ENCODE measurements at places on chromosomes 11 and 22.

- no peak for DNase-seq
Measured at GRCh38 chr11:57160665-57161064, 21.1 kb upstream of the LRRC55 start.

GRCh38 chr11:126638648-126639047, 283.2 kb downstream of the ST3GAL4 start:
- DNase-seq, result no peak

DNA sequence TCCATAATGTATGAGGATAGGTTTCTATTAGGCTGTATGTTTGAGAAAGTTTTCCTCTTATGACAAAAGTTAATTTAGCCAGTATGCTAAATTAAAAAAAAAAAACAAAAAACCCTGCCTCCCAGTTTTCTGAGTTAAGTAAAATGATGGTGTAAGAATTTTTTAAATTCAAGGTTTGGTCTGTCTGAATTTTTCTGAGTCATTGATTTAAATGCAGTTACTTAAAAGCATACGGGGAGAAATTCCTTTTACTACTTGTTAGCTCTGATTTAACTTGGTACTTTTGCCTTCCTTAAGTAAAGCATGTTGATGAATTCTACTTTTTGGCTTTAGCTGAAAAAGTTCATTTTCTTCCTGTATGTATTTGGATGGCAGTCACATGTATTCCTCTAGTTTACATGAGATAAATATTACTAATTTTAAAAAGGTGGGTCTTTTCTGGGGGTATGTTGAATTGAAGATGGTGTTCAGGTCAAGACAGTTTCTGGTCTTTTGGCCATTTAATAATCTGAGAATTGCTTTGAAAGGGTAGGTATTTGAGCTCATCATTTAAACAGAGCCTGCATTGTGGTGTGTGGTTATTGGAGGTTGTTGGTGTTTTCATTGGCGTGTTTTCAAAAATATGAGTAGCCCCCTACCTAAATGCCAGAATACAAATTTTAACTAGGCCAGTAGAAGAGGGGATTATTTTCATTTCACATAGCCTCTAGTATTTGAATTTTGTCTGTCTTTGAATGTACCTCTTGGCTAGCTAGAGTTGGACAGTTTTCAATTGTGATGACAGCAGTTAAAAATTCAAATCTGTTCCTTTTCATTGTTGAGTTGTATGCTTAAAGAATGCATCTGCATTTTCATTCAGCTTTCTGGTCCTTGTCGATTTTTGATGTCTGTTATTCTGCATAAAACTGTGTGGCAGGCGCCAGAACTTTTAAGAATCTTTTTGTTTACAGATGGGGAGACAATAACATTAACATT, 64.7 kb downstream of the MTMR3 start:
- no peak for DNase-seq

DNA sequence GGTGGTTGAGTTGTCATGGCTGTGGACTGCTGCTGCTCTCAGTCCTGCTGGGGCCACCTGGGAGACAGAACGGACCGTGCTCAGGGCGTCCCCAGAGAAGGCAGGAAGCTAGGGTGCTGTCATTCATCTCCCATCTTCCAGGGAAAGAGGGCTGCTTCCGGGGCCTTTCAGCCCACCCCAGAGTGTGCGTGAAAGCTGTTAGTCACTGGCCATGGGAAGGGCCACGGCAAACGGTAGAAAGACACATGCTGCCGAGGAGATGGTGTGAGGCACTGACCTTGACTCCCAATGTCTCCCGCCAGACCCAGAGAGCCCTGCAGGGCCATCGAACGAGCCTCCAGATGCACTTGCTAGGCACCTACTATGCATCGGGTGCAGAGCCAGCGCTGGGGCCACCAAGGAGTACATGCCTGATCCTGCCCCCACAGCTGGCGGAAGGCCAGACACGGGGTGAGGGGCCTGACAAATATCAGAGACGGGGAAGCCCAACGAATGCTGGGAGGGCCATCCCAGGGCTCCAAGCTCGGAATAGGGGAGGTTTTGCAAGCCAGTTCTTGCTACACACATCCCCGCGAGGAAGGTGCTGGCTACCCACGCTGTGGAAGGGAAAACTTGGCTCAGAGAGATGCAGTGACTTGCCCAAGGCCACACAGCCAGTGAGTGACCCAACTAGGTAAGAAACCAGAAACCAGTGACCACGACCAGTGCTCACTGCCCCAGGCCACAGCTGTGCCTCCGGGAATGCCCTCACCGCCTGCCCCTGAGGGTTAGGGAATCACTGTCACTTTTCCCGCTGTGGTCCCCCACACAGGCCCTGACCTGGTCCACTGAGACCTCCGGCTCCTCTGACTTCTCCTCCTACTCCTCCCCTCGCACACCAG, 10.1 kb downstream of the RAC2 start:
- DNase-seq, result no peak

GRCh38 chr11:119795231-119795630, 66.2 kb upstream of the NECTIN1 start:
- DNase-seq, result peak; percentile 59

- DNase-seq, result no peak
Measured at GRCh38 chr11:73152861-73153483, 10.9 kb upstream of the FCHSD2 start.

- DNase-seq, result no peak
Measured at GRCh38 chr22:45692549-45692948, 20.9 kb downstream of the ATXN10 start.

DNA sequence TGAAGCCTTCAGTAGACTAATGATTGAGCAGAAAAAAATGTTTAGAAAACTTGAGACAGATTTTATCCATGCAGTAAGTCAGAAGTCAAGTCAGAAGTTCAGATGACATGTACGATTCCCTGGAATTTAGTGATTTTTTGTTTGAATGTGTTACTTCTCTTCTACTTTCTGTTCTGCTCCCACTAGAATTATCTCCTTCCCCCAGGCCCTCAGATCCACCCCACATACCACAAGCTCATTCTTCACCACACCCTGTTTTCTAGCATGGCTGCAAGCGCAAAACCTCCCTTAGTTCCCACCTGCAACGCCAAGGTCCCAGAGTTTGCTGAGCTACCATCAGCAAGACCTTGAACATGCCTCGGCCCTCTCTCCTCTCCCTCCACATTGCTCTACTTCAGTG, 64.1 kb downstream of the KCNJ1 start:
- DNase-seq, result no peak

- DNase-seq, result no peak
Measured at GRCh38 chr11:17721242-17721999, 2.0 kb downstream of the MYOD1 start.

DNA sequence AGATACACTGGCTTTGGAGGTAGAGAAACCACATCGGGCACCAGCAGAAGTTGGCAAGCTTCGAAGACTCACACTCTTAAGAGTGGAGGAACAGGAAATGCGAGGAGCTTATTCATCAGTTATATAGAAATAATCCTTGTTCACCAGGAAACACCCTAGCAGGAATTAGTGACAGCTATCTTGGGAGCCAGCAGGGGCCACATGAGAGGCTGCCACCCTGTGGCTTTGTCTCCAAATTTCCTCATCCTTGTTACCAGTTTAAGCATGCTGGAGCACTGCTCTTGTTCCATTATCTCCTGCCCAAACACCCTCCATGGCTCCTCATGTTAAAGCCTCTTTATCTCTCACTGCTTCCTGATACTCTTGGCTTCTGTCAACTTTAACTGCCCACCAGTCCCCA, 131.0 kb downstream of the PLEKHA7 start:
- DNase-seq, result no peak

GRCh38 chr11:108926841-108927577, 262.1 kb downstream of the DDX10 start:
- no peak for DNase-seq

GRCh38 chr11:67538306-67538705, 15.1 kb upstream of the CABP2 start:
- DNase-seq, result no peak

- DNase-seq, result no peak
Measured at GRCh38 chr11:85682330-85683305, 3.4 kb downstream of the CCDC89 start.

DNA sequence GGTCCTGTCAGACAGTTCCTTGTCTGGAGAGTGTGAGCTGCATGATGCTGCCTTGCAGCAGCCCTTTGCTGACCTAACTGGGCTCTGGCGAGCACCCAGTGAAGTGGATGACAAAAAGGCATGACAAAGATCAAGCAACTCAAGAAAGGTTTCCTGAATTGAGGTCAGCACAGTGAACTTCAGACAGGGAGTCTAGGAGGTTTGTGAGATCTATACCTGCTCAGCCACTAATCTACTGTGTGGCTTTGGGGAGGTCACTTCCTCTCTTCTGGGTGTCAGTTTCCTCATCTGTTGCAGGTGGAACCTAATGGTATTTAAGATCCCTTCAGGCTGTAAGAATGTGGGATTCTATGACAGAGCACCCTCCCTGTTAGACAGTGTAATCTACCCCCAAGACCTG, 213.9 kb upstream of the NARS2 start:
- DNase-seq, result no peak

- no peak for DNase-seq
Measured at GRCh38 chr11:111320728-111321568, 22.6 kb downstream of the POU2AF3 start.

GRCh38 chr22:32050678-32051515, 7.8 kb downstream of the SLC5A1 start:
- peak; percentile 70 for DNase-seq

Measured in H54 (cell line).